ENCODE measurements at places on chromosomes 4 and X. TPM values are rescaled to one million over a fixed set of nuclear protein-coding genes. Genes with fewer than 3 reads are reported as not detected.

DNA sequence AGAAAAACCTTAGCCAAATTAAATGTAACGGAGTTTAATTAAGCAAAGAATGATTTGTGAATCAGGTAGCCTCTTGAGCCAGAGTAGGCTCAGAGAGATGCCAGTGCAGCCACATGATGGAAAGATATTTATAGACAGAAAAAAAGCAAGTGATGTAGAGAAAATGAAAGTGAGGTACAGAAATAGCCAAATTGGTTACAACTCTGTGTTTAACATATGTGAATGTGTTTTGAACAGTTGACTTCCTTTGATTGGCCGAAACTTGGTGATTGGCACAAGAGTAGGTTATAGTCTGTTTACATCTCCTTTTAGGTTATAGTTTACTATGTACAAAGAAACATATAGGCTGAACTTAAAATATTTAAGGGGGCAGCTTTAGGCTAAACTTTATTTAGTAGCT lies 459.9 kb upstream of the BOD1L1 start:
- no peaks in the 10 kb centered on the region for H3K36me3 ChIP-seq
- no peaks in the 10 kb centered on the region for H3K4me1 ChIP-seq
- no peak overlapping the region for H3K4me3 ChIP-seq
- no peak overlapping the region for H3K27ac ChIP-seq
- H3K27me3 ChIP-seq: no peaks in the 10 kb centered on the region
- DNase-seq: no peak

The FAM133A gene
- not detected for total RNA-seq

The CSAG3 gene
- not detected for total RNA-seq

The PPP4R3C gene
- total RNA-seq: not detected

The AKAP4 gene
- total RNA-seq: not detected

The SLC25A43 gene
- total RNA-seq: 3.9 TPM

GRCh38 chr4:17195461-17196275 lies 297.2 kb upstream of the LDB2 start:
- no peaks in the 10 kb centered on the region for H3K36me3 ChIP-seq
- no peaks in the 10 kb centered on the region for H3K27me3 ChIP-seq
- H3K4me1 ChIP-seq: no peaks in the 10 kb centered on the region
- no peak overlapping the region for H3K27ac ChIP-seq
- no peak overlapping the region for H3K4me3 ChIP-seq

DNA sequence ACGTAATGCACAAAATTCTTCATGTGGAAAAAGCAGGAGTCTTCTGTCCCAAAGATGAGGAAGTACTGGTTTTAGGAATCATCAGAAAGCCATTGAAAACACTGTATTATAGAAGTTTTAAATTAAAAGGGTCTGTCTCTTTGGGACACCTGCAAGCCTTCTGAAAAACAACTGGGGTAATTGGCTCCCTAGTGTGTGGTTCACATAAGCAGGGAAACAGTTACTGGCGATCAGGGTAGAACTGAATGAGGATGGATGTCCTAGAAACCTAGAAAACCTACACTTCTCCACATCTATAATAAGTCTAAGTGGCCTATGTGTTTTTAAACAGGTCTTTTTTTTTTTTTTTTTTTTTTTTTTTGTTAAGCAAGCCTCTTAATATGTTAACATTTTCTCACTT lies 945.5 kb upstream of the PCDH10 start:
- DNase-seq: no peak
- no peaks in the 10 kb centered on the region for H3K36me3 ChIP-seq
- H3K27ac ChIP-seq: no peak overlapping the region
- H3K4me3 ChIP-seq: no peak overlapping the region

Data from naive thymus-derived CD4-positive, alpha-beta T cell (primary cell).